Activated CD4-positive, alpha-beta T cell treated with anti-CD3 and anti-CD28 coated beads for 24 hours (primary cell): ENCODE measurements at places on chromosomes 3 and 15.

GRCh38 chr3:73341272-73341935 lies 279.9 kb downstream of the EBLN2 start:
- no peak for DNase-seq

GRCh38 chr3:172629470-172629869 lies 81.4 kb downstream of the NCEH1 start:
- no peak for DNase-seq

- DNase-seq, result no peak
Observed at GRCh38 chr3:121803771-121804320, 31.0 kb downstream of the IQCB1 start.

DNA sequence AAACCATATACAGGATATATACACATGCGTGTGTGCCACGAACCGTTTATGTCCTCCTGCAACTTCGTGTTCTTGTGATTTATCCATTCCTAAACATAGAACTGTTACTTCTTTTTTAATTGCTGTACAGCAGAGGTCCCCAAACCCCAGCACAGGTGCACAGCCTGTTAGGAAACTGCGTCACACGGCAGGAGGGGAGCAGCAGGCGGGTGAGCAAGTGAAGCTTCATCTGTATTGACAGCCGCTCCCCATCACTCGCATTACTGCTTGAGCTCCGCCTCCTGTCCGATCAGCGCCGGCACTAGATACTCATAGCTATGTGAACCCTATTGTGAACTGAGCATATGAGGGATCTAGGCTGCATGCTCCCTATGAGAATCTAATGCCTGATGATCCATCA lies 34.9 kb upstream of the NRROS start:
- DNase-seq, result peak; percentile 29

- no peak for DNase-seq
Observed at GRCh38 chr15:62624547-62625378, 417.8 kb upstream of the TPM1 start.

DNA sequence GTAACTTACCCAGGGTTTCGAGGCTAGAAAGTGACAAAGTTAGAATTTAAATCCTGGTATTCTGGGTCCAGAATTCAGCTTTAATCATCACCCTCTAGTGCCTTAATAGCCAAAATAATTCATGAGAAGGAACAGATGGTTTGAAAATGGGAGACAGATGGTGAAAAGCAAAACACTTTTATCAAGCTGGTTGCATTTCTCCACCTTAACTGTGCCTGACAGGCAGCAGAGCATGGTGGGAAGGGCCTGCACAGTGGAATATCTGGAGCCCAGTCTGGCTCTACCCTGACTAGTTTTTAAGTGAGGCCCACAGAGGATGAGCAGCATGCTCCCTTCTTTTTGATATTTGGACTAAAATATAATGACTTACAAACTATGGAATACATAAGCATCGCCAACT lies 35.6 kb upstream of the RASGRP1 start:
- no peak for DNase-seq

DNA sequence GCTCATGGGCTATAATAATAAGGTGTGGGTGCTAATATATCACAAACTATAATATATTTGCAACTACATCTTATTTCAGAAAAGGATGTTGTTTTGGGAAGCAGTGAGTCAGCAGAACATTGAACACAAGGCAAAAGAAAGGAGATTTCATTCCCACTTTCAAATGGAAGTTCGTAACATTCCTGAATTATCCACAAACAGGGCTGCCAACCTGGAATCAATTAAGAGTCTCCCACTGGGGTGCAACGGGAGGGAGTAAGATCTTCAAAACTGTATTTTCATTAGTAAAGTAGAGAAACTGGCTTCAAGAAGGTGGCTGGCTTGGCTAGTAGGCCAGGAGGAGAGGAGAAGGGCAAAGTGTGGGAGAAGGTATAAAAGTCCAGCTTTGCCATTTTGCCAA lies 479.6 kb downstream of the CNTN3 start:
- DNase-seq, result no peak

GRCh38 chr3:133881492-133881891 lies 14.2 kb downstream of the RAB6B start:
- no peak for DNase-seq

- no peak for DNase-seq
Observed at GRCh38 chr15:91561371-91562100, 292.0 kb upstream of the SLCO3A1 start.
